NCI-H2171 treated with DMSO at 0.1 percent for 48 hours (cell line): ENCODE measurements at places on chromosomes 3 and 15.

DNA sequence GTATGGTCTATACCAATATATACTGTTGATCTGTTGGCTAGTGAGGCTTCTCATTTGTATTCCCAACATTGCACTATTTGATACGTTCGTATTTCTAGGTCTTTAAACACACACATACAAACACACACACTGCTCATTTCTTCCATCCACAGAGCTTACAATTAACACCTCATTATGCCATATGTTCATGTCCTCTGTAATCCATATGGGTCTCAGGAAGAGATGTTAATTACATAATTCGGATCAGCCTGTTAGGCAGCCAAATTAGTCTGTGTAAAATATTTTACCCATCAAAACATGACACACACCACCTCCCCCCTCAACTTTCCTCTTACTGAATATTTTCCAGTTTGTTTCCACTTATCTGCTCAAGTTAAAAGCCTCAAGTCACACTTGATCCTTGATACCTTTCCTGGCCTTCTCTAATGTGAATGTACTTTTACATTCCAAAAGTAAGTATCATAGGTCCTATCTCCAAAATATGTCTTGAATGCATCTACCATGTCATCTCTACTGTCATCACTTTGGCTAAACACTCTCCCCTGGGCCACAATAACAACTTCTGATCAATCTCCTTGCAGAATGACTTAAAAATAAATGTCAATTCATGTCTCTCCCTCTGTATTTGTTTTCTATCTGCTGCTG, 28.2 kb downstream of the EOGT start:
- DNase-seq: no peak

DNA sequence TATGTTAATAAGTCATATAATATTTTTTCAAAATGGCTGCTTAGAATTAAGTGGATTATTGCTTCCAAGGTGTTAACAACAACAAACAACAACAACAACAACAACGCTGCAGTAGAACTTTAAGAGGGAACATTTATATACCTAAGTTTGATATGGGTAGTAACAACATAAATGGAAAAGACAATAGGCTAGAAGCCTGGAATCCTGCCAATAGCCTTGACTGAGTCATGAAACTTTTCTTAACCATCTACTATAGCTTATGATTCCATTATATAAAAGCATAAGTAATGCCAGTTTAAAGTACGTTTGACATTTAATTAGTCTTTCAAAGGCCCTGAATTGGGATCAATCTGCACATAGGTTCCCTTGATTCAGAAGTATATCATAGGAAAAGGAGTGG, 31.2 kb downstream of the SATB1 start:
- DNase-seq: no peak

DNA sequence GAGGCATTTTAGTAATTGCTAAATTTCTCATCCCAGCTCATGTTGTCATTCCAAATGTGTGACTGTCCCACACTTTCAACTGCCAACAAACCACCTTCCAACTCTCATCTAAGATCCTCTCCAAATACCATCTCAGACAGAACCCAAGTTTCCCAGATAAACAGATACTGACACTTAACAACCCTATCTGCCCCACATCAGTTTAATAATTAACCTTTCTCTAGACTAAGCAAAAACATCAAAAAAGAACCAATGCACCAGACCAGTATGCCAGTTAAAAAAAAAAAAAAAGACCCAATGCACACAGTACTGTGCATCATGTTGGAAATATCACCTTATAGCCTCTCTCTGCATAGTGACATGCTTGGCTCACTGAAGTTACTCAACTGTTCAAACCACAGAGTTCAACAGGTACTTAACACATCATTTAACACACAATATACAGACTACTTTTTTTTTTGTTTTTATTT, 5.5 kb downstream of the SFMBT1 start:
- no peak for DNase-seq

DNA sequence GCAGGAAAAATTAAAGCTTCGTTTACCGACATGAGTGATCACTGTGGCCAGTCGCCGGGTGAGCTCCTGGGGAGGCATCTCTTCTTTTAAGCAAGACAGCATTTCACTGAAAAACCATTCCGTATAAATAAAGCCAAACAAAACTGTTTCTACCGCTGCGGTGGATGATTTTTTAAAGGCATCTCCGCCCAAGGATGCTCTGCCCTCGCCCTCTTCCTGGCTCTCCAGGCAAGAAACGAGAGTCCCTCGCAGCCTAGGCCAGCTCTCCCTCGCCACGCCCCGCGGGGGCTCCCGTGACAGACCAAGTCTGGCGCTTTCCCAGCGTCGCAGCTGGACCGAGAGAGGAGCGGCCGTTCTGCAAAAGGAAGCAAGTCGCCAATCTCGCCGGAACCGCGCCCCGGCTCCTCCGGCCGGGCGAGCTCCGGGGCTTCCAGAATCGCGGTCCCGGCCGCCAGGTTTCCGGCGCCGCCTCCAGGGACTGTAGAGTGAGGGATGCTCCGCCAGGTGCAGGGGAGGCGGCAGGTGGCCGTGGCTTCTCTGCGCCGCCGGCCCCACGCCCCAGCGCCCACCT, 458 bp downstream of the MCF2L2 start:
- DNase-seq: peak; percentile 50

- DNase-seq: no peak
These were observed 511.6 kb upstream of the MDFIC2 start for GRCh38 chr3:70824078-70824477.

DNA sequence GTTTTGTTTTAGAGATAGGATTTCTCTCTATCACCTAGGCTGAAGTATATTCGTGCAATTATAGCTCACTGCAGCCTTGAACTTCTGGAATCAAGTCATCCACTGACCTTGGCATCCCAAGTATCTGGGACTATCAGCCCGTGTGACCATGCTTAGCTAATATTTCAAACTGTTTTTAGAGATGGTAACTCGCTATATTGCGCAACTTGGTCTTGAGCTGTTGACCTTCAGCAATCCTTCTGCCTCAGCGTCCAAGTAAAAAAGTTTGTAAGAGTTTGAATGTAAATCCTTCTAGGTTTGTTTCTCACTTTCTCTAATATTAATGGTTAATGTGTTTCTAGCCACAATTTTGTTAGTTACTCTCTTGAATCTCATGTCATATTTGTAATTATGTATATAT, 1243.5 kb upstream of the CADM2 start:
- no peak for DNase-seq

DNA sequence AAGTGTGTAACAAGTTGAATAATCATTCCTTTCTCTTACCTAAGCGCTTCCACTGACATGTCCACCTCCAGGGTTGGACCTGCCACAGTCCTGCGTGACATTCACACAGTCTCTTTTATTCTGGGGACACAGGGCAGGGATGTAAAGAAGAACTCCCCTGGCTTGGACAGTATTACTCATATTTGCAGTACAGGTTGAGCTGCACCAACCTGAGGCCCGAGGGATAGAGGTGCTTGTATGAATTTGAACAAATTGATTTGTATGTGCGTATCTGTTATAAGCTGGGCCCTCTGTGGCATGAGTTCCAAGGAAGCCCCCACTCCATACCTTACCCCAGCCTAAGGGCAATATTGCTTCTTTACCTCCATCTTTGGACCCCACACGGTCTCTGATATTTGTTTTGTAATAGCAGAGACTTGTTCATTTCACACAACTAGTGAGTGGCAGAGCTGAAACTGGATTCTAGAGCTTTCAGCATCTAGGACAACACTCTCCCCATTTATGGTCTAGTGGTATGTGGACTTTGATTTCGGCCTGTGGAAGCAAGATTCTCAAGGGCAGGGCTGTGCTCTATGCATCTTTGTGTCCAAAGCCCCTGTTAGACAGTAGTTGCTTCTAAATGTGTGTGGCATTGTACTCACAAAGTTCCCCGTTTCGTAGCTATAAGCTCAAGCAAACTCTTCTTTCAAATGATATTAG, 39.2 kb downstream of the FAH start:
- no peak for DNase-seq

DNA sequence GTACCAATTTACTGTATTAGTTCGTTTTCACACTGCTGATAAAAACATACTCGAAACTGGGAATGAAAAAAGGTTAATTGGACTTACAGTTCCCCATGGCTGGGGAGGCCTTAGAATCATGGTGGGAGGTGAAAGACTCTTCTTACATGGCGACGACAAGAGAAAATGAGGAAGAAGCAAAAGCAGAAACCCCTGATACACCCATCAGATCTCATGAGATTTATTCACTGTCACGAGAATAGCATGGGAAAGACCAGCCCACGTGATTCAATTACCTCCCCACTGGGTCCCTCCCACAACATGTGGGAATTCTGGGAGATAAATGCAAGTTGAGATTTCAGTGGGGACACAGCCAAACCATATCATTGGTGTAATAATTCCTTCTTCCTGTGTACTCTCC, 69.6 kb downstream of the C3orf20 start:
- no peak for DNase-seq

DNA sequence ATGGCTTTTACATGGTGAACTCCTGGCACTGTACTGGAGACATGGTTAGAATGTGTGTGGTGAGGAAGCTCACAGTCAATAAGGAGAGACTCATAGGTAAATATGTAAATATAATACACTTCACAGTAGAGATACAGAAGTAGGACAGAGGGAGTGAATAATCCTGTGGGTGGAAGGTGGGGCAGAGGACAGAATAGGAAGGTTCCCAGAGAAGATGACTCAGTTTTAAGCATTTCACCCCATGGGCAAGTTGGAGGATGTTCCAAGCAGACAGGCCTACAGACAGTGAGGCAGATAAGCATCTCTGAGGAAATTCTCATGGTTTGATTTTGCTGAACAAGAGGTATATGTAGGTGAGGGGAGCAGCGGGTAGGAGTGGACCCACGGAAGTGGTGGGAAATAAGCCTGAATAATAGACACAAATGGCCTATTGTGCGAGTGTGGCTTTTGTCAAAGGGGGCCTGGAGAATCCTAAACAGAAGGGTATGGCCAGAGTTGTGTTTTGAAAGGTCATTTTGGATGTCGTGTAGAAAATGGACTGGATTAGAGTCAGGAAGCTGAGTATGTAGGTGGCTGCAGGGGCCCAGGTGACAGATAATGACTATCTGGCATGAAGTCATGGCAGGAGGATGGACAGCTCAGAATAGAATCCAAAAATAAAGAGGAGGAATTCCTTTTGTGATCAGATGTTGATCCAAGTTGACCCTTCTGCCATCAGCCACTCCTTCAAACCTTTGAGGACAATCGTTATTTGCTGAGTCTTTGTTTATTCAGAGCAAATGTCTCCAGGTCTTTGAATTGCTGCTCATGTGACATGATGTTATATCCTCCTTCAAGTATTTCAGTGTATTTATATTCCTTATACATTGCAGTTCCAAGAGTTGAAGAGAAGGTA, 97.3 kb upstream of the THRB start:
- no peak for DNase-seq

- no peak for DNase-seq
These were observed 87.3 kb upstream of the PROK2 start for GRCh38 chr3:71872256-71872655.

DNA sequence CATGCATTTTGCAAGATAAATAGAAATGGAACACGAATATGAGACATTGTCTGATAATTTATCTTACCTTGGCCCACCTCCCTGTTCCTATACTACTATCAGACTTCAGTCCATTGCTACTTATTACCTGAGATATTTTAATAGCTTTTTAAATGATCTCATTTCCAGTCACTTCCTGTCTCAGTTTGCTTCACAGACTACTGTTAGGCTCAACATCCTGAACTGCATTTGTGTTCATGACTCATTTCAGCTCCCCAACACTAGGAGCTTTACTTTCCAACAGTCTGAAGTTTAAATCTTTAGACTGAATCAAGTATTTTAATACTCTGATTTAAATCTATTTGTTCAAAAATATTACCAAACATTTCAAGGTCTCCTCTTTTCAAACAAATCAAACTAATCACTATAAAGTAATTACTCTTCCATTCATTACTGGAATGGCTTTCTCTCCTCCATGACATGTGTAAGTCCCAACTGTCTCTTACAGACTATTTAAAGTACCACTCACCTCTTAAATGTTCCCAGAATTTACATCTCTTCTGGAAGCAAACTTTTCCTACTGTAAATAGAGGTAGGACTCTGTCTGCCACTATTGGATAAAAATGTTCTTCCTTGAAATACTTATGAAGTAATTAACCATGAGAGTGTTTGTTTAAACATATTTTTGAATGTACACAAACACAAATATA, 1277.6 kb downstream of the ZPLD1 start:
- no peak for DNase-seq

DNA sequence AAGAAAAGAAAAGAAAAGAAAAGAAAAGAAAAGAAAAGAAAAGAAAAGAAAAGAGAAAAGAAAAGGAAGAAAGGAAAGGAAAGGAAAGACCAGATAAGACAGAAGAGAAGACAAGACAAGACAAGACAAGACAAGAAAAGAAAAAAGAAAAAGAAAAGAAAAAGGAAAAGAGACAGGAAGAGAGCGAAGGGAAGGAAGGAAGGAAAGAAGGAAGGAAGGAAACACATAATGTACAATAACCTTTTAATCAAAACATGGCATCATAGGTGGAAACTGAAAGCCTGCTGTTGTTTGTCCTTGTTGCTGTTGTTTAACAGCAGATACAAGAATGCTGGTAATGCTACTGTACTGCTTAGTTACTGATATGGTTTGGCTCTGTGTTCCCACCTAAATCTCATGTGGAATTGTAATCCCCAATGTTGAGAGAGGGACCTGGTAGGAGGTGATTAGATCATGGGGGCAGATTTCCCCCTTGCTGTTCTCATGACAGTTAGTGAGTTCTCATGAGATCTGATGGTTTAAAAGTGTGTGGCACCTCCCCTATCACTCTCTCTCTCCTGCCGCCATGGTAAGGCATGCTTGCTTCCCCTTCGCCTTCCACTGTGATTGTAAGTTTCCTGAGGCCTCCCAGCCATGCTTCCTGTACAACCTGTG, 67.3 kb downstream of the MCF2L2 start:
- no peak for DNase-seq

GRCh38 chr15:62426387-62426956, 261.4 kb upstream of the C2CD4B start:
- no peak for DNase-seq

DNA sequence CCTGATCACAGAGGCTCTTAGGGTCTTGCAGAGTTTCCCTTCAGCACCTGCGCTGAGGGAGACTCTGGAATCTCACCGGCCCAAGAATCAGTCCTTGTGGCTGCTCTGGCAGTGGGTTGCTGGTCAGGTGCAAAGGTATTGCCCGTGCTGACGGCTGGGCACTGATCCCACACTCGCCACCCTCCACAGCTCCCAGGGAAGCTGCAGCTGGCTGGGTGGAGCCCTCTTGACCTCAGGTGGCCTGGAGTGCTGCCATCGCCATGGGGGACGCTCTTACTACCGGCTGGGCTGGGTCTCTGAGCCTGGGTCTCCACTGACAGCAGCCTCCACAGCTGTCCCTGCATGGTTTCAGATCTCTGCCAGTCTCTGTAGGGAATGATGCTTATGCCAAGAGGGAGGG, 52.6 kb upstream of the EPHB3 start:
- no peak for DNase-seq
